ENCODE measurements at places on chromosomes 7 and 10.

- no peak for DNase-seq
Observed at GRCh38 chr7:157482025-157482424, 145.2 kb downstream of the DNAJB6 start.

DNA sequence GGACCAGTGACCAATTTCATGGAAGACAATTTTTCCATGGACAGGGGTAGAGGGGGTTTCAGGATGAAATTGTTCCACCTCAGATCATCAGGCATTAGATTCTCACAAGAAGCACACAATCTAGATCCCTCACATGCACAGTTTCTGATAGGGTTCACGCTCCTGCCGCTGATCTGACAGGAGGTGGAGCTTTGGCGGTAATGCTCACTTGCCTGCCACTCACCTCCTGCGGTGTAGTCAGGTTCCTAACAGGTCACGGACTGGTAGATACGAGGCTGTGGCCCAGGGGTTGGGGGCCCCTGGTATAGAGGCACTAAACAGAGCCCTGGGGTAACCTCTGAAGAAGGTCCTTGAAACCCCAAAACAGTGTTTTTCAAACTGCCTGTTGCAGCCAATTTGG, 6.5 kb downstream of the BRAF start:
- DNase-seq: no peak

- DNase-seq: no peak
Observed at GRCh38 chr7:116194115-116194514, 16.2 kb upstream of the TES start.

- DNase-seq: no peak
Observed at GRCh38 chr10:1669433-1669832, 67.9 kb downstream of the ADARB2 start.

GRCh38 chr7:119596651-119597050, 676.3 kb upstream of the KCND2 start:
- no peak for DNase-seq

DNA sequence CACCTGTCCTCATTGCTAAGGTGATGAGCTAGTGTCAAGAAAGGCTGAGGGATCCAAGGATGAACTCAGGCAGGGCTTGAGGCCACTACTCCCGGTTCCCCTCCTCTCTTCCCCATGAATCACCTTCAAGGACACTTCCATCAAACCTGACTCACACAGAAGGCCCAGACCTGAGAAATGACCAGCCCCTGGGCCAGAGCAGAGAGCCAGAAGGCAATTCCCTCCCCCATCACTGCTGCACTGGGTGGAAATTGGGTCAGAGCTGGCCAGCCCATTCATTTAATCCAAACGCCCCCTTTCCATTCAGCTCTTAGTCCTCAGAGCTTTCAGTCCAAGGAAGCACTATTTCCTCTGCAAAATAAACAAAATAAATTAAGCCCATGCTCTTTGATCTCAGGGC, 182.0 kb downstream of the KCNMA1 start:
- no peak for DNase-seq

GRCh38 chr7:100806276-100806675, 21.0 kb downstream of the EPHB4 start:
- no peak for DNase-seq

DNA sequence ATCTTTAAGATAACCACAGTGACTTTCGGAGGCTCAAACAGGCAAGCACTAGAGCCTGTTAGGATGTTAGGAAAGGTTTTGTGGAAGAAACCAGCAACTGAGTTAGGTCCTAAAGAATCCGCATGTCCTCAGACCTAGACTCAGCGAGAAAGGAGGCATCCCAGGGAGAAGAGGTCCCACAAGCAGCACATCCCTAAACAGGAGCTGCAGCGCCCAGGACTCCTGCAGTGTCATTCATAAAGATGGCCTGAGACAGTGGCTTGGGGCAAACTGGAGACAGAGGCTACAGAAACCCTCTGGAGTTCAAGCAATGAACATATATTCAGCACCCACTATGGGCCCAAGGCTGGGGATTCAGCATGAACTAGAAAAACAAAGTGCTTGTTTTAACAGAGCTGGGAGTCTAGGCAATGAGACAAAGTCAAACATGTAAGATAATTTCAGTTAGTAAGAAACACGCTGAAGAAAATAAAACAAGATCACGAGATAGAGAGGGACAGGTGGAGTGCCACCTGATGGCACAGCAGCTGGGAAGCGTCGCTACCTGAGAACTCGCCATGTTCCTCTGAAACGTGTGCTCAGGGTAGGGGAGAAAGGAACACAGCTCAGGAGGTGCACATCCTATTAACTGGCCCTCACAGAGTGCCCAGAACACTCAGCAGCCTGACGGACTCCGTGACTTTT, 48.1 kb downstream of the PARD3 start:
- DNase-seq: no peak

DNA sequence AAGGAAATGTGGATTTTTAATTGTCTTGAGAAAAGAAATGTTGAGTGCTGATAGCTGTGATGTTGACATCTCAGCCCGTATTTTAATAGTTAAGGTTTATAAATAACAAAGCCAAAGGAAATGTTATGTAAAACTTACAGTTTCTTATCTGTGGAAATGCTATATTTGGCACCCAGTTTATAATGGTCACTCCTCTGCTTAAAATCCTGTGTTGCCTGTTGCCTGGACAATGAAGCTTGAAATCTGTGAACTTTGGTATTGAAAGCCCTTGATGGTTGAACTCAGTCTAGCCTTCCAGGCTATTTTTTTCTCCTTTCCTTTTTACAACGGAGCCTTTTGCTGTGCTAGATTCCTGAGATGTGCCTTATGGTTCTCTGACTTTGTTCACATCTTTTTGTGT, 46.5 kb downstream of the MCU start:
- no peak for DNase-seq
